Stimulated activated naive CD4-positive, alpha-beta T cell treated with Interleukin-2 at 50 U/mL for 16 hours (primary cell): ENCODE measurements at places on chromosomes 6 and 20.

DNA sequence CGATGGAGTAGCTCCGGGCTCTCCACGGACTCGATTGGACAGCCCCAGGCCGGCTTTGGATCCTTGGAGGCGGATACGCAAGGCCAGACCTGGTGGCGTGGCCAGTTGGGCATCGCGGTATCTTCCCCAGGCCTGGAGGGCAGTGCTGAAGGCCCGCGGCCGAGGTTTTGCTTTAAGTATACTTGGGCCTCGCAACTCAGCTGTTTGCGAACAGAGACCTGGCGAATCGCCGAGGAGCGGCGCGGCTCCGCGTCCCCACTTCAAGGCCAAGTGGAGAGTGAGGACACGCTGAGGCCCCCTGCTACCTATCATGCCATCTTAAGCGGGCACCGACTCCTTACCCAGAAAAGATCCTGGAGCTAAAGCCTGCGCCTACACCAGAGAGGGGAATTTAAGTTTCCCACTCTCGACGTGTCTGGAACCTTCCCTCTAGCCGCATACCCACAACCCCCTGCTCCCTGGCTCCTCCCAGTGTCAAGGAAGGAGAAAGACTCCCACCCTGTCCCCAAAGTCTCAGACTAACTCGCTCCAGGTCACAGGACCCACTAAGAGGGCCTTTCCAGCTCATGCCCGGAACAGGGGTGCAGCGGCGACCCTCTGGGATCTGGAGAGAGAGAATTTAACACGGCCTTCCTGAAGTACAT, 4.1 kb downstream of the LINC00237 start:
- DNase-seq = no peak

DNA sequence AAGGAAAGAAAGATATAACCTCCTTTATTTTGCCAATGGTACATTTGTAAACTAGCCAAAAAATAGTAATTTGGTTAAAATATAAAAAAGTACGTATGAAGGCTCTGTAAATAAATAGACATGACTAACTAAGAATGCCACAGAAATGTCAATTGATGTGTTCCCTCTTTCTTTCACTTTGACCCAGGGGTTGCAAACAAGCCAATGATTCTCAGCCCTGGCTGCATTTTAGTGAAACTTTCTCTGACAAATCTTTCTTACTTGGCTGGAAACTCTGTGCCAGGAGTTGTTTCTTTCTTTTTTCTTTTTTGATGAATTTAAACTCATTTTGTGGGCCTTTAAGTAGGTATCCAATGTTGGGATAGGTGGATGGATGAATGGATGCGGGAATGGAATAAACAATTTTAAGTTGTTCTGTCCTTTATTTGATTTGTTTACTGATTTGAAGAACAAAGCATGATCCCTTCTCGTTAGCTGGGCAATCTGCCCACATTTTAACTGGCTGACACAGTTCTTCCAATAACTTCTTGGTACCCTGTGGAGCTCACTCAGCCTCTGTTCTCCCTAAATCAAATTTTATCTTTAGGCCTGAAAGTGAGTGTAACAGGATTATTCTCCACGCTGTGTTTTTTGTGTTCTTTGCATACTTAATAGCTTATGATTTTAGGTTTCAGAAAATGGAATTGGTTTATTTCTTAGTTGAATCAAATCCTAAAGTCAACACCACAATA, 58.6 kb upstream of the GCLC start:
- no peak for DNase-seq

- DNase-seq = no peak
Observed at GRCh38 chr6:144315981-144316861, 31.1 kb downstream of the UTRN start.

GRCh38 chr20:58553166-58553696, 38.0 kb upstream of the APCDD1L start:
- no peak for DNase-seq

GRCh38 chr20:38727607-38728190, 3.4 kb downstream of the SLC32A1 start:
- no peak for DNase-seq

DNA sequence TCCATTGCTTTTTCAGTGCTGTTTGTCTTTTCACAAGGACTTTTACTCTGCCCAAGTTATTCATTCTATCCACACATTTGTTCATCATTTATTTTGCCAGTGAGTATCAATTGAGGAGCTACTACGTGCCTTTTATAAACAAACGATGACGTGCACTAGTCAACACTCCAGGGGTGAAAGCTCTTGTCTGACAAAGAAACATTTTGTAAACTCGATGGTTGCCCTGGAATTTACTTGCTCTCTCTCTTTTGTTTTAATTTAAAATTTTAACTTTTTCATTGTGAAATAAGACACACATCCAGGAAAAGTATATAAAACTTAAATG, 8.3 kb upstream of the MRPS18A start:
- DNase-seq = no peak
